ENCODE measurements at places on chromosomes 11 and 22.

DNA sequence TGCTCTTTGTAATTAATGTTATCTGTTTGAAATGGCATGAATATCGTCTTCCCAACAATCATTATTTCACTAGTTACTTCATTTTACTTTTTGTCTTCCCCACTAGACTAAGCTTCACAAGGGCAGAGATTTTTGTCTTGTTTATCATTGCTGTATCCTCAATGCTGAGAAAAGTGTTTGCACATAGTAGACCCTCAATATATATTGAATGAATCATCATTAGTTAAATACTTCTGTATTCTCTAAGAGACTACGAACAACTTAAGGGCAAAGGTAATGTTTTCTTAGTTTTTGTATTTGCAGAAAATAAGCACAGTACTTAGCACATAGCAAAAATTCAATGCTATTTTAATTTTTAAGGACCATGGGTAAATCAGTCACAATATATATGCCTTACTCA lies 95.9 kb downstream of the CCDC73 start:
- DNase-seq: no peak

- DNase-seq: no peak
Observed at GRCh38 chr11:79201677-79202347, 239.0 kb downstream of the TENM4 start.

DNA sequence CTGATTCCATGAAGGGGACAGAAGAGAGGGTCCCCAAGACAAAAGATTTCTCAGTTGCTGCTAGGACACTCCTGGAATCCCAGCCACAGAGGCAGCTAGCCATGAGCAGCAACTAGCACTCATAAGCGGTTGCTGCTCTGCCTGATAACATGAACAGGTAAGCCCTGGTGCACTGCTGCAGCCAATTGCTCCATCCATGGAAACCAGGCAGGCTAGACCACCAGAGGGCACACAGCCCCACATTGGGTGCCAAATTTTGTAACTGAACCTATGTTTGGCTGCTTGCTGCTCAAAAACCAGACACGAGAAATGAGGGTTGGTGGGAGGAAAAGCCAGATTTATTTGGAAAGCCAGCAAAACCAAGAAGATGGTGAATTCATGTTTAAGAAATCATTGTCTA lies 21.9 kb upstream of the QSER1 start:
- no peak for DNase-seq

GRCh38 chr22:42376711-42377554 lies 55.3 kb downstream of the NFAM1 start:
- DNase-seq: no peak

DNA sequence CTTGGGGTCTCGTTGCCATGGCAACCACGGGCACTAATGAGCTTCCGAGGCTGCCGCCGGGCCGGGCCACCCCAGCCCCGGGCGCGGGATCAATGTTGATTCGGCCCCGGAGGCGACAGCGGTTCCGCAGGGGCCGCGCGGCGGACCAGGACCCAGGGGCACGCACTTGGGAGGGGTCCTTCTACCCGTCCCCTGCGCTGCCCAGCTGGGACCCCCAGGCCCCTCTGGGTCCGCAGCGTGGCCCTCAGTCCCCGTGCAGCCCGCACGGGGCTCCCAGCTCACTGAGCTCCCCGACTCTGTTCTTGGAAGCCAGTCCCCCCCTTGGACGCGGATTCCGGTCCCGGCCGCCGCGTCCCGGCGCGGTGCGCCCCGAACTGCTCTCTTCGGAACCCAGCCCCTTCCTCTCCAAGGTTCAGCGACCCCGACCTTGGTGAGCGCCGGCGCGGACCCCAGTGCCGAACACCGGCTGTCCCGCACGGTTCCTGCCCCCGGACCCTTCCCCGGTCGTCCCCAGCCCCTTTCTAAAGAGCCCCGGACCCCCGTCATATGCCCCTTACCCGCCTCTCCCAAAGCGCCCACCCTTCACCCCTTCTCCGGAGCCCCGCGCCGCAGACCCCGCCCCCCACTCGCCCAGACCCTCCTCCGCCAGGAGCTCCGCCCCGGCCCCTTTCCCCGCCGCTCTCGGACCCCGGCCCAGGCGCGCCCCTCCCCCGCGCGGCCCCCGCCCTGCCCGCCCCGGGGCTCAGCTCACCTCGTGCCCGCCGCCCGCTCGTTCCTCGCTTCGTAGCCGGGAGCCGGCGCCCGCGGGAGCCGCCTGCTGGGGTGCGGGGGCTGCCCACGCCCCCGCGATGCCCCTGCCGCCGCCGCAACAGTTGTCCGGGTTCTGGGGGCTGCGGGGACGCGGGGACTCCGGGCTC lies 18.3 kb upstream of the SHISAL1 start:
- DNase-seq: no peak

Data from GF-D8 (cell line).